ENCODE measurements at places on chromosomes 11 and 22. TPM values are rescaled to one million over a fixed set of nuclear protein-coding genes. Genes with fewer than 3 reads are reported as not detected.

GRCh38 chr11:18798799-18799469 lies 7.3 kb upstream of the PTPN5 start:
- no peaks in the 10 kb centered on the region for H3K4me1 ChIP-seq
- no peak for DNase-seq
- H3K36me3 ChIP-seq: no peaks in the 10 kb centered on the region

- H3K27ac ChIP-seq: no peak overlapping the region
- H3K36me3 ChIP-seq: no peaks in the 10 kb centered on the region
- H3K27me3 ChIP-seq: peaks cover 8% of the 10 kb centered on the region
- no peak overlapping the region for H3K4me3 ChIP-seq
These were observed 61.8 kb downstream of the SHANK2 start for GRCh38 chr11:71190551-71190950.

DNA sequence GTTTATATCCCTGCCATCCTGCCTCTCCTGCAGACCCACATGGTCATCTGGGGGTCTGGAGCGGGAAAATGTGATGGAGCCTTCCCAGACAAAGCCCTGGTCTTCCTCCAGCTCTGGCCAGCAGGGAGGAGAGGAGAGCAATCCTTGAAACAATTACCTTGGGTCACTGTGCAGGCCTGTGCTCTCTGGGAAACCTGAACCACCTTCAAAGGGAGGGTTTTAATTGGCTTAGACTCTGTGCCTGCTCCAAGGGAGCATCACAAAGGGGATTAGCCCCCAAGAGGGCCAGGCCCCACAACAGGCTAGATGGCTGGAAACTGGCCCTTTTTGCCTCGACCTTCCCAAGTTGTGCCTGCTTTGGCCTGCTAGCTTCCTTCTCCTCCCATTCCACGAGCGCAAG lies 351.9 kb downstream of the TENM4 start:
- H3K27ac ChIP-seq: no peak overlapping the region
- H3K36me3 ChIP-seq: no peaks in the 10 kb centered on the region
- no peak for DNase-seq
- no peaks in the 10 kb centered on the region for H3K27me3 ChIP-seq
- no peaks in the 10 kb centered on the region for H3K4me1 ChIP-seq
- H3K4me3 ChIP-seq: no peak overlapping the region

DNA sequence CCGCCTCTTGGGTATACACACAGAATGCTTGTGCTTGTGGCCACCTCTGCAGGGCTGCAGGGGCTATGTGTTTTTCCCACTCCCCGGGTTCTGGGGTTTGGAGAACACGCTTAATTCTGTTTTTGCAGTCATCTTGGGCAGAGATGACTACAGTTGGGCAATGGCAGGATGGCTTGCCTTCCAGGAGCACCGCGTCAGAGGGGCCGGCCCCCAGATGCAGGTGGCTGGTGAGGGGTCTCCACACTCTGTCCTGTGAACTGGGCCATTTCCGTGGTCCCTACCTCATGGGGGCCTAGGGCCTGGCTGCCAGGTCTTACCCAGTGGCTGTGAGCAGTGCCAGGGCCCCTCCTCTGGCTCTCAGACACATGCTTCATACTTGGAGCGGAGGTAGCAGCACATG lies 68.3 kb downstream of the CTTN start:
- no peak overlapping the region for H3K27ac ChIP-seq
- H3K36me3 ChIP-seq: no peaks in the 10 kb centered on the region
- no peak overlapping the region for H3K4me3 ChIP-seq
- no peak for DNase-seq

DNA sequence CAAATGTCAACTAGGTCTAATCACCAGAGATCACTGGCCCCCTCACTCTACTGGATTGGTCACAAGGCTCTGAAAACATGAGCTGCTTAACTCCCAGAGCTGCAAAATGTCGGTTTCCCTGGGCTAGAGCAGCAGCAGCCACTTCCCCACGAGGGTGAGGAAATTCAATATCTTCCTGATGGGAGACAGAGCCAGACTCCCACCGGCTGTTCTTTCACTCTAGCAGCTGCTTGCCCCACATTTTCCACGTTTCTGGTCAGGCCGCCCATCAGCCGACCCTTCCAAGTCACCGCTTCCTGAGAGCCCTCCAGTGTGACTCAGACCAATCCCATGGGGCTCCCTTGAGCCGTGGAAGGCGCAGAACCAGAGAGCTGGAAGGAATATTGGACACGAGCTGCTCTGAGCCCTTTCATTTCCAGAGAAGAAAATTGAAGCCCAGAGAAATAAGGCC lies 227.0 kb downstream of the ADAMTS15 start:
- no peak overlapping the region for H3K4me3 ChIP-seq
- peak; percentile 93 for DNase-seq
- H3K36me3 ChIP-seq: no peaks in the 10 kb centered on the region
- H3K27ac ChIP-seq: peak overlapping the region; percentile 84
- H3K4me1 ChIP-seq: peaks cover 37% of the 10 kb centered on the region

- no peak overlapping the region for H3K4me3 ChIP-seq
- peak; percentile 61 for DNase-seq
- peaks cover 7% of the 10 kb centered on the region for H3K36me3 ChIP-seq
- H3K27ac ChIP-seq: peak overlapping the region; percentile 5
- H3K27me3 ChIP-seq: no peaks in the 10 kb centered on the region
These were observed 21.0 kb upstream of the MOB2 start for GRCh38 chr11:1507381-1508140.

GRCh38 chr22:35116817-35117216 lies 50.9 kb downstream of the ISX start:
- H3K36me3 ChIP-seq: no peaks in the 10 kb centered on the region
- no peak overlapping the region for H3K4me3 ChIP-seq
- H3K27me3 ChIP-seq: no peaks in the 10 kb centered on the region
- no peak for DNase-seq
- no peak overlapping the region for H3K27ac ChIP-seq
- H3K4me1 ChIP-seq: no peaks in the 10 kb centered on the region

DNA sequence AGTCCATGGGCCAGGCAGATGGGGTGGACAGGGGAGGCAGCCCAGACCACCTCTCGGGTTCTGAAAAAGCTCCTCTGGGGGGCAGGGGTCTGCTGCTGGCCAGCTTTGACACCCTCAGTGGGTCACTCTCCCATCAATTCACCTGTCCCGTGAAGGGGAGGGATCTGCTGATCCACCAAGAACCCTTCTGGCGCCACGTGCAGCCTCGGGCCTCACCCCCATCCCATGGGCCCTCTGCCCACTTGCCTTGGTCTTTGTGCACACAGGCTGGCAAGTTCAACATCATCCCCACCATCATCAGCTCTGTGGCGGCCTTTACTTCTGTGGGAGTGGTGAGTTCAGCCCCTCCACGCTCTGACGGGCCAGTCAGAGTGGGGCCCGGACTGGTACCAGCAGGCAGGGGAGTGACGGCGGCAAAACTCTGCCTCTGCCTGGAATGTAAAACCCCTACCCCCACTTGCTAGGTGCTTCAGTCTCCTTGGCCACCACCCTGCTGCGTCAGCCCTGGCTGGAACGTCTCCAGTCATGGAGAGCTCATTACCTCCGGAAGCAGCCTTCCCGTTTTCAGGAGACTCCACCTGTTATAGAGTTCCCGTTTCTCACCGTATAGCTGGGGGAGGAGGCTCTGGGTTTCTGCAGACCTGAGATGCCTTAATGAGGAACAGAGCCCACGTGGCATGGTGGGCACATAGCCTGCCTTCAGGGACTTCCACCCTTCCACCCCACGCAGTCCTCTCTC lies 12.7 kb downstream of the PRG3 start:
- peaks cover 14% of the 10 kb centered on the region for H3K4me1 ChIP-seq
- H3K4me3 ChIP-seq: no peak overlapping the region
- H3K36me3 ChIP-seq: no peaks in the 10 kb centered on the region
- no peak for DNase-seq
- no peaks in the 10 kb centered on the region for H3K27me3 ChIP-seq

DNA sequence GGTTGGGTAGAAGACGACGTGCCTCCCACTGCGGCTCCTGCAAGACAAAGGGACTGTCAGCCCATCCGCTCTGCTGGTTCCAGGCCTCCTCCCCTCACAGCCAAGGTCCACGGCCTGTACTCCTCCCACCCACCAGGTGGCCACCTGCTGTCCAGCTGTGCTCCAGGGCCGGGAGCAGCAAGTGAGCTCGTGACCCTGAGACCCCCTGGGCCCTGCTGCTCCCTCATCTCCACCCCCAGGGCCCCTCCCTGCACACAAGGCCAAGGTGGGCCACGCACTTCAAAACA lies 27.4 kb downstream of the TSPAN4 start:
- no peaks in the 10 kb centered on the region for H3K4me1 ChIP-seq
- no peak for DNase-seq
- no peak overlapping the region for H3K4me3 ChIP-seq
- no peaks in the 10 kb centered on the region for H3K27me3 ChIP-seq
- H3K36me3 ChIP-seq: peaks cover 32% of the 10 kb centered on the region

DNA sequence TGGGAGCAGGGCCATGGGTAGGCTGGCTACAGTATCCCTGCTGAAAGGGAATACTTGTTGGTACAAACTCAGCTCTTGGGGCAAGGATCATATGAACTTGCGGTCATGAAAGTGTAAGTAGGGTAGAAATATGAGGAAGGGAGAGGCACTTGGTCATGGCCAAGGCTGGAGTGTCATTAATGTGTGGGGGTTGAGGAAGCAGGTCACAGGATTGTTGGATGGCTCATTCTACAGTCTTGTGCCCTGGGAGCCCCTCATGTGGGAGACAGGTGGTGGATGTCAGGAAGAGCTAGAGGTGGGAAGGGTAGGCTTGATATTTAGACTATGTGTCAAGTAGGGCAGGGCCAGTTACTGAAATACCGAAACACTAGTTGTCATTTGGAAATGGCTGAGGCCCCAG lies 95.5 kb downstream of the RRM1 start:
- H3K36me3 ChIP-seq: no peaks in the 10 kb centered on the region
- no peak for DNase-seq

DNA sequence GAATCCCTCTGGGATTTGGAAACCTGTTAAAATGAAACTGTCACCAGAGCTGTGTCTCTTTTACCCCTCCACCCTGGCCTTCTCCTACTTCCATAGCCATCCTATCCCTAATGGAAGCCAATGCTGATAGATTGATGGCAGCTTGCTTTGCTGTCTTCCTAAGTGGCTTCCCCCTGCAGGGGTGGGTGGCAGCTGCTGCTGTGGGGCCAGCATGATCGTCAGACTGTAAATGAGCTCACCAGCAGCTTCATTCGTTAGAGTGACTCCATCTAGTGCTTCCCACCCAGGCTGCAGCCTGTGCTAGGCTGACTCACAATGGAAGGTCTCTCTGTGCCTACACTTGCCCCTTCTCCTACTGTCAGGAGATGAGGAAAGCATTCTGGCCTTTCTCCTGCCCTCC lies 311.0 kb downstream of the BUD13 start:
- H3K4me3 ChIP-seq: no peak overlapping the region
- H3K4me1 ChIP-seq: no peaks in the 10 kb centered on the region
- DNase-seq: no peak
- H3K27ac ChIP-seq: no peak overlapping the region
- H3K27me3 ChIP-seq: no peaks in the 10 kb centered on the region
- no peaks in the 10 kb centered on the region for H3K36me3 ChIP-seq

- no peak overlapping the region for H3K4me3 ChIP-seq
- no peak overlapping the region for H3K27ac ChIP-seq
- no peak for DNase-seq
- H3K4me1 ChIP-seq: peaks cover 4% of the 10 kb centered on the region
- H3K27me3 ChIP-seq: peaks cover 28% of the 10 kb centered on the region
- H3K36me3 ChIP-seq: no peaks in the 10 kb centered on the region
These were observed 3.5 kb upstream of the TPBGL start for GRCh38 chr11:75237050-75237449.

DNA sequence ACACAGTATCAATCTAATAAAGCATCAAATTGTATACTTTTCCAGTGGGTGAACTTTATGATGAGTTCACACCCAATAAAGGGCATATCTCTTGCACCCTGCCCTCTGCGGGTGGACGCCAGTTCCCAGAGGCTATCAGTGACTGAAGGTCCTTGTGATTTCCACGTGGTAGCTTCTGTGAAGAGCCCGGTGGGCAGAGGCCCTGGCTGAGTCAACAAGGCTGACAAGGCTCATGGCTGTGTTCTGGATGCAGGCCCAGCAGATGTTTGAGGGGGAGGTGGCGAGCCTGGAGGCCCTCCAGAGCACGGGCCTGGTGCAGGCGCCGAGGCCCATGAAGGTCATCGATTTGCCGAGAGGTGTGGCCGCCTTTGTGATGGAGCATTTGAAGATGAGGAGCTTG lies 71.4 kb downstream of the PIWIL3 start:
- H3K27ac ChIP-seq: no peak overlapping the region
- DNase-seq: peak; percentile 65
- H3K27me3 ChIP-seq: no peaks in the 10 kb centered on the region

The APOBEC3B gene
- total RNA-seq: 2.1 TPM

The CTSW gene
- total RNA-seq: 1.5 TPM

The PIWIL4 gene
- 1.7 TPM for total RNA-seq

The ENTHD1 gene
- not detected for total RNA-seq

The TMEM80 gene
- 8.9 TPM for total RNA-seq

The GAL3ST1 gene
- total RNA-seq: 0.86 TPM

The RFPL3 gene
- not detected for total RNA-seq

The MAPK11 gene
- 5.0 TPM for total RNA-seq

Data from heart left ventricle (tissue), 16 donors.